ENCODE measurements at places on chromosomes 2 and 18.
A peak's percentile ranks its signal among the peaks of the same experiment; 100 is the strongest.

GRCh38 chr2:180246268-180246667, 239.2 kb upstream of the CWC22 start:
- DNase-seq, result no peak

DNA sequence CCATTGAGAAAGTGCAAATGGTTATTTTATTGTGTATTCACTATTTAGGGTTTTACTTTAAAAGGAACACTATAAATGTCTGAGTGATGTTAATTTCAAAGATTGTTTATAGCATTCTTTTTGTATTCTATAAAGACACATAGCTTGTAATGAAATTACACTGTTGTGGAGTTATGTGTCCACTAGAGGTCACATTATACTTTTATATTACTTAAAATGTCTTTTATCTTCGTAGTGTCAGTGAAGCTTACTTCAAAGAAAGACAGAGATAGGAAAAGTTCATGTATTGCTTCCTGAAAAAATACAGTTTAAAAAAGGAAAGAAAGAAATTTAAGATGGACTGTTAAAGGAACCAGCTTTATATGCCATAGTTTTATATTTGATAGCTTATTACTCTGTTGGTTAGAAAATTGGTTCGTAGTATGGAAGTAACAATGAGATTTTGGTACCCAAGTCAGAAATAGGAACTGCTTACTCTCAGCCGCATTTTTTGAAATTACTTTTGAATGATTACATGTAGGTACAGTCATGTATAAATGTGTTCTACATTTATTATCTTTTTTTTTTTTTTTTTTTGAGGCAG, 20.5 kb downstream of the APLF start:
- DNase-seq, result peak; percentile 55

DNA sequence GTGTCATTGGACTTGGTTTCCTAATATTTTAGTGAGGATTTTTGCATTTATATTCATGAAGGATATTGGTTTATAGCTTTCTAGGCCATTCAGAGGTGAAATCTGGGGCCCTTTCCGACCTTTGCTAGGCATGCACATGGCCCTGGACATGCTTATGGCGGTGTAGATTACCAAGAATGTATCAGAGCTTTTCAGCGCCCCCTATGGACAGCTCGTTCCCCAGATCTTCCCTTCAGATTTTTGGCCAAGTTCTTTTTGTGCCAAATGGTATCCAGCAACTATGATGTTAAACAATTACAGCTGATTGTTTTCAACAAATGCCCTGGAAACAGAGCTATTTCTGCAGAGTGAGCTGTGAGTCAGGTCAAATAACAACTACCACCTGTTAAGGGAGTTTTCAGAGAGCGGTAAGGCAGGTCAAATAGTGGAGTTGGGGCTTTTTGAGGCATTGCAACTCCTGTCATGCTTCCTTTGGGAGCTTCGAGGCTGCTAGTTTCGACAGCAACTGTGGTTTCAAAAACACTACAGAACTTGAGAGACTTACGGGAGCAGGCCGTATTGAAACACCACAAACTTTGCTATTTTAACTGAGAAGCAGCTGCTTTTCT, 188.3 kb downstream of the ZNF516 start:
- DNase-seq, result no peak

GRCh38 chr18:46319783-46320182, 215.6 kb downstream of the HAUS1 start:
- DNase-seq, result peak; percentile 22

GRCh38 chr2:217393585-217394032, 533.7 kb upstream of the TNP1 start:
- peak; percentile 93 for DNase-seq

DNA sequence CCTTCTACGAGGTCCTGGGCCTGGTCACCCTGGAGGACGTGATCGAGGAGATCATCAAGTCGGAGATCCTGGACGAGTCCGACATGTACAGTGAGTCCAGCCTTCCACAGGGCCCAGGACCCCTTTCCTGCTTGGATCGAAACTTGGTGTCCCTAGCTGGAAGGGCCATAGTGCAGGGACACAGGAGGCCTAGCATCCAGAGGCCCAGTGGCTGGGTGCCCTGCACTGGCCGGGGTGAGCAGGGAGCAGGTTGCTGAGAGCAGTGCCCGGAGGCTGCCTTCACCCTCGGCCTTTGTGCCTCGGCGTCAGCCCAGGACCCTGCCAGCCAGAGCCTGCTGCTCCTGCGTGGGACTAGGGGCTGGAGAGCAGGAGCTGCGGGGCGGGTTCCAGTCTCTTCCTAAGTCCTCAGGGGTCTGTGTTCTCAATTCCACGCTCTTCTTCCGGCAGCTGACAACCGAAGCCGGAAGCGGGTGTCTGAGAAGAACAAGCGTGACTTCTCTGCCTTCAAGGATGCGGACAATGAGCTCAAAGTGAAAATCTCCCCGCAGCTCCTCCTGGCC, 18.9 kb upstream of the CNNM3 start:
- DNase-seq, result no peak

DNA sequence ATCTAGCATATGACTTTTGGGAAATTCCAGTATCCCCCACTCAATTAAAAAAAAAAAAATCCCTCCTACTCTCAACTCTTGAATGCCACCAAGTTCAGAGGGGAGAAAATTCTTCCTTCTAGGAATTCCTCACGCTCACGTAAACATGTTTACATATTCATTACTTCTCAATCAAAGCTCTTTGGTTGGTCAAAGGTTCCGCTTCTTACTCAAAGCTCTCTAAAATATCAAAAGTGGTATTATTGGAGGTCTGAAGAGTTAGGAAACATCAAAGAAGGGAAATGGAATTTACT, 4.1 kb downstream of the DOCK10 start:
- no peak for DNase-seq

- no peak for DNase-seq
Measured at GRCh38 chr2:205366336-205367060, 315.8 kb upstream of the NRP2 start.

- DNase-seq, result peak; percentile 62
Measured at GRCh38 chr18:59022167-59022945, 117.3 kb upstream of the SEC11C start.

DNA sequence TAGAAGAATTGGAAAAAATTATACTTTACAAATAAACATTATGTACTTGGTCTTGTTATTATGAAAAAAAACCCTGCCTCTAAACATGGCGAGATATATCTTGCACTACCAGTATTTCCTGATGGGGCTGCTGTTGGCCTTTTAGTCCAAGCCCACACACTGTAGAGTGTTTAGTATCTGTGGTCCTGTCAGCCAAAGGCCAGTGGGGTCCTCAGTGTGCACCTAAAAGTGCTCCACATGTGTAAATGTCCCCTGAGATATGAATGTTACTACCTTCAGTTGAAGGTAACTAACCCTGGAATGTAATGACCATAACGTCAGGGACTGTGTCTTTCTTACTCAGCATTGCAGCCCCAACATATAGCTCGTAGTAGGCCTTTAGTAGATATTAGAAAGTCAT, 71.1 kb upstream of the HK2 start:
- DNase-seq, result no peak

DNA sequence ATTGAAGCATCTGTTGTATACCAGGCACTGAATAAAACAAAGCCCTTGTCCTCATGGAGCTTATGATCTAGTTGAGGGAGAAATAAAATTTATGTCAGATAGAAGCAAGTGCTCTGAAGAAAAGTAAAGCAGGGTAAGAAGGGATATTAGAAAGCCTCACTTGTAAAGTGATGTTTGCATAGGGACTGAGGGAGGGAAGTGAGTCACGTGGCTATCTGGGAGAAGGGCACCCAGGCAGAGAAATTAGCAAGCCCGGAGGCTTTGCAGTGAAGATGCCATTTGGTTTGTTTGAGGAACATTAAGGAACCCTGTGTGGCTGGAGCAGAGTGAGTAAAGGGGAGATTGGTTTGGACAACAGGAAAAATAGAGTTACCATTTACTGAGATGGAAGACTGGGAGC, 52.1 kb downstream of the RBBP8 start:
- DNase-seq, result no peak

DNA sequence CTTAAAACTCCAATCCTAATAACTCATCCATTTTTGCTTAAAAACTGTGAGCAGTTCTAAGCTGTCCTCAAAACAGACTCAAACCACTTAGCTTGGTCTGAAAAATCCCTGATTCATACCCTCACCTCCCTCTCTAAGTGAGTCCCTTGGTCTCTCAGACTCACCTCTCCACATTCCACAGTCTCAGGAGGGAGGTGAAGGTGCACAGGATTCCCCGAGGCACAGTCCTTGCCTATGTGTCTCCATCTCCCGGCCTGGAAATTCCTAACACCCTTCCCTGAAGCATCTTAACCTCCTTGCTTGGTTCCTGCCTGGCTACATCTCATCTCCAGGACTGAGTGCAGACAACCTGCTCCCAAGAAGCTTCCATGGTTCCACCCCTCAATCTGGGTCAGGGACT, 45.0 kb downstream of the CYRIA start:
- DNase-seq, result no peak

GRCh38 chr18:41923446-41923845, 31.6 kb upstream of the PIK3C3 start:
- no peak for DNase-seq

- DNase-seq, result peak; percentile 11
Measured at GRCh38 chr2:232113821-232114220, 152.3 kb downstream of the DIS3L2 start.

DNA sequence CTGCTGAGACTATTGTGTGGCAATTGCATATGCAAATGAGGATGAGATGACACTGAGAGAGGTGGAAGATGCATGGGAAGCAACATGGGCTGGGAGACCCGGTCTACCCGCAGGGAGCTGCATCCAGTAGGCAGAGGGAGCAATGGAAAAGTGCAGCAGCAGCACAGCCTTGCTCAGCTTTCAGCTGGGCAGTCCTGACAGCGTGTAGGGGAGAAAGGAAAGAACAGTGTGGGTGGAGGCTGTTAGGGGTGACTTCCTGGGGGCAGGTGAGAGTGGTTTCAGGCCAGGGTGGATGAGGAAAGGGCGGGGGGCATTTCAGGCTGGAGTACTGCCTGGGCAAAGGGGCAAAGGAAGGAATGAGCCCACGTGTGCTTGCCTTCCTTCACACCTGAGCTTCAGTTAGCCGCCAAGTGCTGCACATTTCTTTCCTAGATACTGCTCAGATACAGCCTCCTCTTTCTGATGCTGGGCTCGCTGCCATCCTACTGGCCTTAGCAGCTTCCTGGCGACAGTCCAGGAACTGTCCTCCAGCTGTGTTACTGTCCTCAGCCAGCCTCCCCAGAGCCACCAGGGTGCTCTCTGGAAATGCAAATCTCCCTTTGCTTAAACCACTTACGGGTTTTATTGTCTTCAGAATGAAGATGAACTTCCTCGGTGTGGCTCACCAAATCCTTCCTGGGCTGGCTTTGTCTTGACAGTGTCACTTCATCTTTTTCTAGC, 276.3 kb downstream of the TSN start:
- DNase-seq, result peak; percentile 21

- peak; percentile 10 for DNase-seq
Measured at GRCh38 chr2:42339191-42339912, 21.7 kb downstream of the COX7A2L start.

- DNase-seq, result no peak
Measured at GRCh38 chr18:61831071-61831470, 61.7 kb downstream of the RNF152 start.

- no peak for DNase-seq
Measured at GRCh38 chr2:127678991-127679390, 3.7 kb upstream of the LIMS2 start.

DNA sequence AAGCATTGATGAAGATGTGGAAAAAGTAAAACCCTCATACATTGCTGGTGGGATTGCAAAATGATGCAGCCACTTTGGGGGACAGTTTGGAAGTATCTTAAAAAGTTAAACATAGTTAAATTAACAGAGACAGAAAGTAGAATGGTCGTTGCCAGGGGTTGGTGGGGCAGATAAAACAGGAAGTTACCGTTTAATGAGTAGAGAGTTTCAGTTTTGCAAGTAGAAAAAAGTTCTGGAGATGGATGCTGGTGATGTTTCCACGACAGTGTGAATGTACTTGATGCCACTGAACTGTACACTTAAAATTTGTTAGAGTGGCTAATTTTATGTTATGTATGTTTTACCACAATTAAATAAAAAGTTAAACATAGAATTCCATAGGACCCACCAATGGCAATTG, 44.5 kb upstream of the EGR4 start:
- no peak for DNase-seq

DNA sequence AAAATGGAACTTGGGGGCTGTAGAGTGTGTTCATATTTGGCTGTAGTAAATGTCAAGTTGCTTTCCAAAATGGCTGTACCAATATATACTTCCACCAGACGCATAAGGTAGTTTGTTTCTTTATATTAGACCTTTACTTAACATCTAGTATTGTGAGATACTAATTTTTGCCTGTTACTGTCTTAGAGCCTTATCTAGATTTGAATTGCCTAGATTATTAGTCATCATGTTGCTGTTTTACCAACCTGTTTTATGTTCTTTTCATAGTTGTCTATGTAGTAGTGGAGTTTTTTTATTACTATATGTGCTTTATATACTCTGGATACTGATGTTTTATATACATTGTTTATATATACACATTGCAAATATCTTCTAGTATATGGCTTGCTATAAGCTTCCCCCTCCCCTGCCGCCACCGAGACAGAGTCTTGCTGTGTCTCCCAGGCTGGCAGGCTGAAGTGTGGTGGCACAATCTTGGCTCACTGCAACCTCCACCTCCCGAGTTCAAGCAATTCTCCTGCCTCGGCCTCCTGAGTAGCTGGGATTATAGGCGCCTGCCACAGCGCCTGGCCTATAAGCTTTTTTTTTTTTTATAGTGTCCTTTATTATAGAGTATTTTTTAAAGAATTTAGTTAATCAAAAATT, 18.9 kb downstream of the SLC39A10 start:
- no peak for DNase-seq

DNA sequence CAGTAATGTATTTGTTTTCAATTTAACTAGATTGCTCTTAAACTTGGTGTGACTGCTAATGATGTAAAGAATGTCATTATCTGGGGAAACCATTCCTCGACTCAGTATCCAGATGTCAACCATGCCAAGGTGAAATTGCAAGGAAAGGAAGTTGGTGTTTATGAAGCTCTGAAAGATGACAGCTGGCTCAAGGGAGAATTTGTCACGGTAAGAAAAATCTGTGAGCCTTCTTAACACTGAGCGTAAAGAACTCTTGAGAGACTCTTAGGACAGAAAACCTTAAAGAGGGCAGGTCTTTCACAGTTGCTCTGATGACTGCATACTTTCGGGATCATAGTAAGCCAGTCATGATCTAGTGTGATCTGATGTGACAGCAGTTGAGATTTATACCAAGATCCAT, 15.9 kb downstream of the MDH1 start:
- no peak for DNase-seq

GRCh38 chr18:10376731-10377130, 77.7 kb upstream of the APCDD1 start:
- DNase-seq, result no peak

- DNase-seq, result no peak
Measured at GRCh38 chr2:112665113-112665780, 19.5 kb downstream of the SLC20A1 start.

DNA sequence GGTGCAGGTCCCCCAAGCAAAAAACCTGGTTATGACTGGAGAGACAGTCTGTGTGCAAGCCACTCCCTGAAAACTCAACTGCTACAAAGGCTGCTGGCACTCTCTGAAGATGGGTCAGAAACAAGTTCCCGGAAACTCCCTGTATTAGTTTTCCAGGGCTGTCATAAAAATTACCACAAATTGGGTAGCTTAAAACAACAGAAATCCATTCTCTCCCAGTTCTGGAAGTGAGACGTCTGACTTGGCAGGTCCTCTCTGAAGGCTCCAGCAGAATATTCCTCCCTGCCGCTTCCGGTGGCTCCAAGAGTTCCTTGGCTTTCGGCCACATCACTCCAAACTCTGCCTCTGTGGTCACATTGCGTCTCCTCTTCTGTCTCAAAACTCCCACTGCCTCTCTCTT, 30.1 kb upstream of the SERPINE2 start:
- DNase-seq, result peak; percentile 62

Measured in GM23248 (cell line).